ENCODE measurements at places on chromosomes 1 and 21. TPM values are rescaled to one million over a fixed set of nuclear protein-coding genes. Genes with fewer than 3 reads are reported as not detected.

AJAP1 gene
- not detected for total RNA-seq

TMPRSS15 gene
- total RNA-seq = not detected

ZYG11B gene
- 27.2 TPM for total RNA-seq

ASTN1 gene
- total RNA-seq = not detected

KIF14 gene
- total RNA-seq = 12.6 TPM

OVAAL gene
- not detected for total RNA-seq

LELP1 gene
- not detected for total RNA-seq

MCOLN2 gene
- not detected for total RNA-seq

ERICH3 gene
- not detected for total RNA-seq

ZFP69B gene
- 3.4 TPM for total RNA-seq

KCNK1 gene
- total RNA-seq = 1.0 TPM

Data from endothelial cell of umbilical vein (primary cell).